ENCODE measurements at places on chromosomes 13 and 19.

DNA sequence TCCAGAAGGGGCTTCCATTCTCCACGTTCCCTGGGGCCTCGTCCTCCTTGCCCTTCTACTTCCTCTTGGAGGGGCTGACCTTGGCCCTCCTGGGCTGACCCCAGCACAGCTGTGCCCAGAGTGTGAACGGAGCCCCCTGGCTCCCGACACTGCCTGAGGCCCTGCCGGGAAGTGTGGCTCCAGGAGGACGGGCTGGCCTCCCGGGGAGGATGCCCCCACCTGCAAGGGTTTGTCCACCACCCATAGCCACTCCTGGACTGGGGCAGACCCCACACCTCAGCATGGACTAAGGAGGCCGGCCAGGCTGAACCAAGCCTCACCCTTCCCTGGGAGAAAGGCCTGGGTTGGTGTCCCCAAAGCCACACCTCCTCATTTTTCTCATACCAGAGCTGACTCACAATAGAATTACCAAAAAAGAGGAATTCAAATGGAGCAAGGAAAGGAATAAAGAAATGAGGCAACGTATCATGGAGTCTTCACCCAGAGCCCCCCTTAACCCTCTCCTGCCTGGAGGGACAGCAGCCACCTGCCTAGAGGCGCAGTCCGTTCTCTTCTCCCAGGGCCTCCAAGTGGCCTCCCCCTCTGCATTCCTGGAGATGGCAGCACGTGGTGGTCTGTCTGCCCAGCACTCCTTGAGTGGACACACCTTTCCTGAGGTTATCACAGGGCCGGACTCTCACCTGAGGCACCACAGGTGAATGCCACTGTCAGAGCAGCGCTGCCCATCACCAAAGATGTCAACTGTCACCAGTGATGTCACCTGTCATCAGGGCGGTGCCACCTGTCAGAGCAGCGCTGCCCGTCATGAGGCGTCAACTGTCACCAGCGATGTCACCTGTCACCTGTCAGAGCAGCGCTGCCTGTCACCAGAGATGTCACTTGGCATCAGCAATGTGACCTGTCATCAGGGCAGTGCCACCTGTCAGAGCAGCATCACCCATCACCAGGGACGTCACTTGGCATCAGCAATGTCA, 3.1 kb upstream of the C13orf46 start:
- DNase-seq, result no peak

DNA sequence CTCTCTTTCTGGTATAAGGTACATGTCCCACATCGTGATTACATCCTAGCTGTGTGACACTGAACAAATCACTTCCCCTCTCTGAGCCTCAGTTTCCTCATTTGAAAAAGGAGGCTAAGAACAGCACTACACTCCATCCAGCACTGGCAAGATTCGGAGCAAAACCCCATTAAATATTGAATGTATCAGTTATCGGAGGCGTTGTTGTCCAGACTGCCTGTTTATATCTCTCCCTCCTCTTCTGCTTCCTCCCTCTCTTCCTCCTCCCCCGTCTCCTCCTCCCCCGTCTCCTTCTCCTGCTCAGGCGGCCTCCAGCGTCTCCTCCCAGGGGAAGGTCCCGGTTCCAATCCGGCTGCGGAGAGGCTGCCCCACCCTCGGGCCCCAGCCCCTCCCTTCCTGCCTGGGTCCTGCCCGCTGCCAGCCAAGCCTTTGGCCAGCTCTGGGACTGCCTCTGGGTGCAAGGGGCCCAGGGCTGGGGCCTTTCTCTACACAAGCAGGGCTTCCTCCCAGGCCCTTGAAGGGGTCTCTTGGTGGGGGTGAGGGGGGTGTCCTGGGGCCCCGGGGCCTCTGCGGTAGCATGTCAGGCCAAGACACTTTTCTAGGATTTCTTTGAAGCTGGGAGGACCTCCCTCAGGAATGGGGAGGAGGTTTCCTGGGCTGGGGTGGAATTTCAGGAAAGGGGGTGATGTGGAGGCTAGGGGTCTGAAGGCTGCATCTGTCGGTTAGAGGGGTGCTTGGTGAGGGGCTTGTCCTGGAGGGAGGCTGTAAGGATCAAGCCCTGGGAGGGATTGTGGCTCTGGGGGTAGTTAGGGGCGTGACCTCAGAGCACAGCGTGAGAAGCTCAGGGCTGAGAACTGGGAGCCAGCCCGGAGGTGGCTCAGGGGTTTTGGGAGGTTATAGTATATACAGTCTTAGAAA, 1.9 kb downstream of the RRAS start:
- DNase-seq, result peak; percentile 57

DNA sequence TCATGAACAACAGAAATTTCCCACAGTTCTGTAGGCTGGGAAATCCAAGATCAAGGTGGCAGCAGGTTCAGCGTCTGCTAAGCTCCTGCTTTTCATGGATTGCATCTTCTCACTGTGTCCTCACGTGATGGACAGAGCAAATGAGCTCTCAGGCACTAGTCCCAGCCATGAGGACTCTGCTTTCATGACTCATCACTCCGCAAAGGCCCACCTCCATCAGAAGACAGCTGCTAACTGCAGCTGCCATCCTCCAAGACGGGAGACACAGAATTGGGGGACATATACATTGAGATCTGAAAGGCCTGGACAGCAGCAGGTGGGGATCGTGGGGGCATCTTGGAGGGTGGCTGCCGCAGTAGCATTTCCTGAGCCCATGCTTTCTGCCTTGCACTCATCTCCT, 44.4 kb upstream of the SPATA13 start:
- no peak for DNase-seq

DNA sequence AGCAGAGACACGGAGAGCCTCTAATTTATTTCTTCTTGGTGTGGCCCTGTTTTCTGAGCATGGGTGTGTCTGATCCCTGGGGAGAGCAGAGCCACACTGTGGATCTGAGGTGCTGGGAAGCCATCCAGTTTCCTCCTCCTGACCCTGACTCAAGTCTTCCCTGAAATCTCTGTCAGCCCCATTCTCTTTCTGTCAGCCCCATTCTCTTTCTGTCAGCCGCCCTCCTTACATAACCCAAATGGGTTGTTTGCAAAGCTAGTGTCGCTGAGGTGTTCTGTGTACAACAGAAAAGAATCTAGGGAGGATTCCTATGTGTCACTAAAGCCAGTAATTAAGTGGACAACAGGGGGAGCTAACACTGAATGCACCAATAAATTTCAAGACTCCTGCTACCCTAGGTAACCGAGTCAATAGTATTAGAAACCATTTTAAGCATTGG, 50.2 kb downstream of the LRCH1 start:
- peak; percentile 70 for DNase-seq

DNA sequence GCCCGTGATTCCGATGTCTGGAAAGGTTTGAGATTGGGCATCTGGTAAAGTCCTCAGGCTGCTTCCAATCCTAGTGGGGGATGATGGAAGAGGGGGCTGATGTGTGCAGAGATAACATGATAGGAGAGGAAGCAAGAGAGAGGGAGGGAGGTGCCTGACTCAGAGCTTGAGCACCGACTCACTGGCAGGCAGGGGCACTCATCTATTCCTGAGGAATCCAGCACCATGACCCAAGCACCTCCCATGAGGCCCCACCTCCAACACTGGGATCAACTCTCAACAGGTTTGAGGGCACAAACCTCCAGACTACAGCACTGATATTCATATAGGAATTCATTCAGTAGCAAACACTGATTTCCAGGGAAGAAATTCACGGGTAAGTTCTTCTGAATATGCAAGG, 5.6 kb upstream of the SIGLEC9 start:
- no peak for DNase-seq

DNA sequence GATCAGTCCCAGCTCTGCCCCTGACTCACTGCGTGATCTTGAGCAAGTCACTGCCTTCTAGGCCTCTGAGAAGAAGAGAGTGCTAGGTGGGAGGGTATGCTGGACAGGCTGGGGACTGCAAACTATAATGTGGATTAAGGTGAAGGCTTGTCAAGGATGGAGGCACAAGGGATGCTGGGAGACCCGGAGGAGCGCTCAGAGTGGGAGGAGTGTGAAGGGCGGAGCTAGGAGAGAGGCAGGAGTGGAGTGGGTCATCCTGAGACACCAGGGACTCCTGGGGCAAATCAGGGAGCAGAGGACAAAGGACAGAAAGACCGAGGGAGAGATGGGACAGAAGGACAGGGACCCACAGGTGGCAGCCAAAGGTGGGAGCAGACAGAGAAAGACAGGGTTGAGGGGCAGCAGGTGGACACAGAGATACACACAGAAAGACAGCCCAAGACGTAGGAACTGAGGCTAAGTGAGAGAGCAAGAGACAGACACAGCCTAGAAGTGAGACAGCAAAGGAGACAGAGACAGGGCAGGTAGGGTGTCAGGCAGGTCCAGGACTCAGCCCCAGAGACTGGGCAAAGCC, 2.6 kb downstream of the GRIK5 start:
- peak; percentile 58 for DNase-seq

DNA sequence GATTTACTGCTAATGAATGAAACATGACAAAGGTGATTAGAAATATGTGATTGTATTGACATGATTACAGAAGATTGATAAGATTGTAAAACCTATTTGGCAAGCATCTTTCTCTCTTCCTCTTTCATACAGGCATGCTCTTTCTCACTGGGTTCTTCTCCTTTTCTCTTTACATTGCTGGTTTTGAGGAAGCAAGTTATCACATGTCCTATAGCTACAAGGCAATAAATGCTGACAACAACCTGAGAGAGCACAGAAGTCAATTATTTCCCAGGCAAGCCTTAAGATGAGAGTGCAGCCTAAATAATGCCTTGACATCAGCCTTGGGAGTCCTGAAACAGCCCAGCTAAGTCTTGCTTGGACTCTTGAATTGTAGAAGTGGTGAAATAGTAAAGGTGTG, 875.0 kb downstream of the SLITRK1 start:
- no peak for DNase-seq

- no peak for DNase-seq
Observed at GRCh38 chr13:68128297-68128915, 898.3 kb upstream of the PCDH9 start.

GRCh38 chr19:4090356-4091220, 23.9 kb upstream of the ZBTB7A start:
- no peak for DNase-seq

GRCh38 chr13:65063753-65064152, 2166.4 kb downstream of the PCDH9 start:
- no peak for DNase-seq

GRCh38 chr19:4507804-4508203, 10.5 kb downstream of the PLIN4 start:
- DNase-seq, result no peak

GRCh38 chr19:2926341-2927031, 18.3 kb downstream of the ZNF77 start:
- DNase-seq, result no peak

DNA sequence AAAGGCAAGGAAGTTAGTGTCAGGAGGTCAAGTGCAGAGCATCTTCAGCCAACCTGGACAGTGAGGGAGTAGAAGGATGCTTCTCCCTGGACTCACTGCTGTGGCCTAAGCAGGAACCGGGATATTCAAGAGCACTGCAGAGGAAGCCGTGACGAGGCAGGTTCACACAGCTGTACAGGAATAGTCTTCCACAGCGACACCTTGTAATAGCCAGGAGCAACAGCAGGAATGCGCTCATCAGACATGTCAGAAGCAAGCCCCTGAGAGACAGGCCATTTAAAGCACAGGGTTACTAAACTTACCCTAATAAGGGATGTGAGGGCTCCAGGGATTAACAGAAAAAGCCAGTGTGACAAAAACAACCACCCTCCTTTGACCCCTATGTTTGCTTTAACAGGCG, 3.5 kb upstream of the MED26 start:
- no peak for DNase-seq

DNA sequence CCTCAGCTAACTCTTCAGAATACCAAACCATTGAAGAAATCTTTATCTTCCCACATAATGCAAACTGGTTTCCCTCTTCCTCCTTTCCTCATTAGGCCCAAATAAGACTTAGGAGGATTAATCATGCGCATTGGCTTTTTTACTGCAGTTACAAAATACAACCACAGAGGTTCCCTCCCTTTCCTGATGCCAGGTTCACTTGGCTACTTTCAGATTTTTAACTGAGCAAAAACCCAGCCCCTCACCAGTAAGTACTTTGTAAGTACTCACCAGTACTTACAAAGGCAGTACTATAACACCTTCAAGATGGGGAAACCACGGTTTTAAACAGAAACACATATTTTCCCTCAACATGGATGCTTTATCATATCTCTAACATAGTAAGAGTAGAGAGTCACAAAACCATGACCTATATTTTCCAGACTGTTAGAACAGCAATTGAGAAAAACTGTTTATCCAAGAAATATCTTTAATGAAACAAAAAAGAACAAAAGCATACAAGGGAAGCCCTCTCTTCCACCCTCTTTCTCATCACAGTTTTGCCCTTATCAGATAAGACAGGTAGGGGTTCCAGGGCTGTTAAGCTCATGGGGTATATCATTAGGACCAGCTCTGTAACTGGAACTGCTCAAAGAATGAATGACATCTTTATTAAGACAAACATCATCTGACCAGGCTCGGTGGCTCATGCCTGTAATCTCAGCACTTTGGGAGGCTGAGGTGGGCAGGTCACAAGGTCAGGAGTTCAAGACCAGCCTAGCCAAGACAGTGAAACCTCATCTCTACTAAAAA, 12.7 kb downstream of the FOXO1 start:
- DNase-seq, result peak; percentile 53

- DNase-seq, result no peak
Observed at GRCh38 chr13:19961489-19961888, 3.0 kb downstream of the ZMYM2 start.

DNA sequence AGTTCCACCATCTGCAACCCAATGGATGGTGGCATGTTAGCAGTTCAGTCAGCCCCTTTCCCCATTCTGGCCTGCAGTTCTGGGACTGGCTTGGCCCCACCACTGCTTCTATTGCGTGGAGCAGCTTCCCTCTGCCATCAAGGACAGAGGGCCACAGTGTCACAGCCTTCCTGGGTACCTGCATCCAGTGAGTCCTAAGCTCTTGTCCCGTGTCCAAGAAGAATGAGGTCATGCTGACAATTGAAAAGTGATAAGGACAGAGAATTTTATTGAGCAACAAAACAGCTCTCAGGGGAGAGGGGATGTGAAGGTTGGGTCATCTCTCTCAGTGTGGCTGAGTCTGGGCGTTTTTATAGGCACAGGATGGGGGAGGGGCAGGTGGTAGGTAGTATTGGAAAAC, 33.5 kb upstream of the SIN3B start:
- DNase-seq, result no peak

- DNase-seq, result no peak
Observed at GRCh38 chr13:111326981-111327642, 6.7 kb downstream of the TEX29 start.

DNA sequence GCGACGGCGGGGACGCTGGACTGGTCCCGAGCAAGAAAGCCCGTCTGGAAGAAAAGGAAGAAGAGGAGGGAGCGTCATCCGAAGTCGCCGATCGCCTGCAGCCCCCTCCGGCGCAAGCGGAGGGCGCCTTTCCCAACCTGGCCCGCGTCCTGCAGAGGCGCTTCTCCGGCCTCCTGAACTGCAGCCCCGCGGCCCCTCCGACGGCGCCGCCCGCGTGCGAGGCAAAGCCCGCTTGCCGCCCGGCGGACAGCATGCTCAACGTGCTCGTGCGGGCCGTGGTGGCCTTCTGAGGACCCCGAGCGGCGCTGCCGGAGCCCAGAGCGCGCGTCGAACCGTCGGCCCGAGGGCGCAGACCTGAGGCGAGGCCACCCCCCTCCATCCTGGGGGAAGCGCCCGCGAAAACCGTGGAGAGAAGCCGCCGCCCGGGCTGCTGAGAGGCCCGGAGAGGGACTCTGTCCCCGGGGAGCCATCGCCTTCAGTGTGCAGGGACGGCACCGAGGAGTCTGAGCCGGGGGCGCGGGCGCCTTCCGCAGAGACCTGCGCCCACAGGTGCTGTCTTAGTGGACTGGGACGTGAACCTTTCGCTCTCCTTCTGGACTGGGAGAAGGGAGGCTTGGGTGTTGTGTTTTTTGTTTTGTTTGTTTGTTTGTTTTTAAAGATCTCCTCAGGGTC, 3.5 kb downstream of the IER2 start:
- DNase-seq, result peak; percentile 80

GRCh38 chr19:16001481-16002312, 52.9 kb downstream of the OR10H4 start:
- no peak for DNase-seq

- DNase-seq, result no peak
Observed at GRCh38 chr19:38516802-38517201, 83.3 kb downstream of the RYR1 start.
